Forelimb muscle (tissue), 1 donor: ENCODE measurements at places on chromosomes 7 and 10. TPM values are rescaled to one million over a fixed set of nuclear protein-coding genes. Genes with fewer than 3 reads are reported as not detected.

DNA sequence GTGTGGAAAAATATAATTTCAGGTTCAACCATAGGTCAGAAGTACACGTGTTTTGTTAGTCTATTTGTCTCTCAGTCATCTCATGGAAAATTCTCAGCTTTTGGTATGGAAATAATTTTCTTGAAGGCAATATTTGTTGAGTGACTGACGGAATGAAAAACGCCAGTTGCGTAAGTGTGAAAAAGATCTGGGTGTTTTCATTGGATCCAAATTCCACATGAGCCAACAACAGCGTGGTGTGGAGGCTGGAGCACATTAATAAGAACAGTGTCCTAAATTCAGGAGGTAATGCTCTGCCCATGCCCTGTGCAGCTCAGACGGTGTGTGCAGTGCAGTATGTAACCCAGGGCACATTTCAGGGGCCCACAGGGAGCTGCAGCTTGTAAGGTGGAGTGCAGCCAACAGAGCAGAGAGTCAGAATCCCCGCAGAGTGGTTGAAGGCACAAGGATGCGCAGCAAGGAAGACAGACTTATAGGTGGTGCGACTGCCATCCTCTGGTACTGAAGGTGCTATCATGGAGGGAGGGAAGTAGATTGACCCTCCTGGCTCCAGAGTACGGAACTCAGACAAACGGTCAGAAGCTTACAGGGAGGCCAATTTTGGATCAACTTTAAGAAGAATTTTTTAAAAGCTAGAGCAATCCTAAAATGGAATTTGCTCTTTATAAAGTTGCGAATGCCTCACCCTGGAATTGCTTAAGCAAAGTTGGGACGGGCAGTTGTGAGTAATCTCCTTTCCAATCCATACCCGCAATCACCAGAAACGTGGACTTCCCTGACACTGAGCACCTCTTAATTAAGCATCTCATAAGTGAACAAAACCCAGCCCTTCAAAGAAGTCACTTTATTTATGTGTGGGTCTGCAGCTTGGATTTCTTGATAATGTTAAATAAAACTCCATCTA is 38.0 kb downstream of the EGFR start:
- DNase-seq, result no peak

DNA sequence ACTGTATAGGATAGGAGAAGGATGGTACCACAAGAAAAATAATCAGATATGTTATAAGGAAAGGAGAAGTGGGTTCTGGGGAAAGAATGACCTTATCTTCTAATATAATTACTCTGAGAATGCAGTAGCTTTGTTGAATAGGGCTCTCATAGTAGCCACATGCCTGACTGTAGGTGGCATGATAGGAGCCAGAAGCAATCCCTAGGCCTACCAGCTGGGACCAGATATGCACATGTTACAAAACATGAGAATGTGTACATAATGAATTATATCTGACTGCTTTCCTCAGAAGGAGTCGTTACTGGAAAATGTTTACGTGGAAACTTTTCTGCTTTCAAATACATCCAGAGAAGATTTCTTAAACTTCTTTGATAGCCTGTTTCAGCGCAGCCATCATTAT is 53.2 kb upstream of the FAM3C start:
- DNase-seq, result no peak

DNA sequence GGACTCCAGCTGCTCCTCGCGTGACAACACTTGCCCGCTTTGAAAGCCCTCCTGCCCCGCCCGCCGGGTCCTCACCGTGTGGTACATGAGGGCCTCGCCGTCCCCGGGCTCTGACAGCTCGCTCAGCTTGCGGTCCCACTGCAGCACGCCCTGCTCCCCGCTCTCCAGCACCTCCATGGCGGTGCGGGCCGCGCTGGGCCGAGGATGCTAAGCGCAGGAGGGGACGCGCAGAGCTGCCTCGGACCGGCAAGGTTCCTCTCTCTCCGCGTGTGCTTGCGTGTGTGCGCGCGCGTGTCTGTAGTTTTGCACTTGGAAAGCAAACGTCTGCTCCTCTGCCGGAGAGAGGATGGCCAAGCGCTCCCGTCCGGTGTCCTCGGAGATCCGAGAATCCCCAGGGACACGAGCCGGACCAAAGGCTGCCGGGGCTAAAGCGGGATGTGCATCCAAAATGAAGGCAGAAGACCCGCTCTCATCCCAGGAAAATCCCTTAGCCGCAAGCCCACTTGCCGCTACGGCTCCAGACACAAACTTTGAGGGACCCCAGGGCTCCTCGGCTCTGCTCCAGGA is at the start of gene CREB3L2:
CREB3L2 (minus strand) TSS at position 558 of the 567 bp plus-strand sequence; CDS start at position 177, 381 bp downstream.
- DNase-seq, result no peak

DNA sequence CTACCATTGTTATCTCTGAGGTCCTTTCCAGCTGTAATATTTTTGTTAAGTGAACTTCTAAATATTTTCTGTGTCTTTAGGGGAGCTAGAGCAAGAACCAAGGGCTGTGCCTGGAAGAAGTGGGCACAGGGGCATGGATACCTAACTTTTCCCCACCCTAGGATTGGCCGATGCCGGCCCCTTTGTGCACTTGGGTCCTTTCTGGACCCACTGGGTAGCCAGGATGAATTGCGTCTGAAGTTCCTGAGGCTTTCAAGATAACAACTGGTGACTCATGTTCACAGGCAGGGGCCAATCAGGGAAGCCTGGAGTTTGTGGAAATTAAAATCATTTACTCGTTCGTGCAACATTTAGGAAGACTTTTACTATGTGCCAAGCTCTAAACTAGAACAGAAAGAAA is 758 bp downstream of the DPCD start:
- no peak for DNase-seq

- DNase-seq, result no peak
Observed at GRCh38 chr7:69738396-69738951, 140.2 kb downstream of the AUTS2 start.

DNA sequence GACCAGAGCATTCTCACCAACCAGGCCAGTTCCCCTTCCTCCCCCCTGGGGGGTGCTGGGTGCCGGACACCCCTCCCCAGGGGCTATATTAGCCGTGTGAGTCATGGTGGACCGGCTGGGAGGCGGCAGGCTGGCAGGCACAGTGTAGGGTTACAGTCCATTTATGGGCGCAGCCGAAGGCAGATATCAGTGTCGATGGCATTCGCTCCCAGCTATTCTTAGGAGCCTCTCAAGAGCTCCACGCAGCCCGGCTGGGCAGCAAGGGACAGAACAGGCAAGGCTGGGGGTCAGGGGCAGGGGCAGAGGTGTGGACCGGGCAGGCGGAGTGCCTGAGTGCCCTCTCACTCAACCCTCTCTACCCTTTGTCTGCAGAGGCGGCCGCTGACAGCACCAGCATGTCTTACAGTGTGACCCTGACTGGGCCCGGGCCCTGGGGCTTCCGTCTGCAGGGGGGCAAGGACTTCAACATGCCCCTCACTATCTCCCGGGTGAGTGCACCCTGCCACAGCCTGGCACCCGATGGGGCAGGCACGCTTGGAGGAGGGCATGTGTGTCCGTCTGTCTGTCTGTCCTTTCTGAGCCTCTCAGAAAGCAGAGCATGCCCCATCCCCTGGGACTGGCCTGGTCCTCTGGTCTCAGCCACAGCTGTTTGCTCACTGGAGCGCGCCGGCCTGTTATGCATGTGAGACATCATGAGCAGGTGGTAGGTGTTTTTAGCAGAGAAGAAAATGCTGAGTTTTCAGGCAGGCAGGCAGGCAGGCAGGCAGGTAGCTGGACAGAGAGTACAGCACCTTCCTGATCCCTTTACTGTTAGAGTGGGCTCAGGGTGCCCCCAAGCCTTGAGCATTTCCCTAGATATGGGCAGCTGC is at the start of gene LDB3:
LDB3 (plus strand) TSS at position 215 of the 869 bp plus-strand sequence; CDS start at position 396, 181 bp downstream.
- no peak for DNase-seq

DNA sequence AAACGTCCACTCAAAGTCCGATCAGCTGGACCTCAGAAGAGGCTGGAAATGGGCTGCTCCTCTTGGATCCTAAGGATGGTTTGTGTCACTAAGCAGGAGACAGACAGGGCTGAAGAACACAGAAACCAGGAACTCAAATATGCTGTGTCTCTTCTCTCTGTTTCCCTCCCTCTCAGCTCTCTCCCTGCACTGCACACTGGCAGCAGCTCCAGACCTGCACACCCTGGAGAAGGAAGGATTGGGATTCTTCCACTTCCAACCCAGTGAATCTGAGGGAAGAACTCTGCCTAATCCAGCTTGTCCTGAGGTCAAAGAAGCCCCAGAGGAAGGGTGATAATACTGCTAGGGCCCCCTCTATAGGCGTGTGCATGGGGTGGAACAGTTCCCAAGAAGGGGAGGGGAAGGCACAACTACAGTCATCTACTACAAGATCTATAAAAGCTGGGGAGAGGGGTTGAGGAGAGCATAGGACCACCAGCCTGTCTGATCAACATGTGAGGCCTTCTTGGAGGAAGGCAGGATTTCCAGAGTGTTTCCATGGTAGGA is 22.7 kb upstream of the ZCCHC24 start:
- DNase-seq, result no peak

DNA sequence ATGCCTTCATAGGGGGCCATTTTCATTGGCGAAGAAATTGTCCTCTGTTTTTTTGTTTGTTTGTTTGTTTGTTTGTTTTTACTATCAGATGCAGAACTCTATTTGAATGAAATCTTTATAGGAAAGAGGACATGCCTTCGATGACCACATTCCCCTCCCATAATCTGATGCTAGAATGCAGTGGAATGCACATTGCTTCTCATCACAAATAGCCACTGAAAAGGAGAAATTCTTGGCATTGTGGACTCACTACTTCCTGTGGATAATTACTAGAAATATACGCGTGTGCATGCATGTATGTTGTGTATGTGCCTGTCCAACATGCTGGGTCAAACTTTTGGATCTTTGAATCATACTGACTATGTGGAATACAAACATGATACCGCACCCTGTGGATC is 70.5 kb upstream of the SFMBT2 start:
- no peak for DNase-seq

GRCh38 chr10:43955978-43956377 is 307.3 kb upstream of the ZNF32 start:
- no peak for DNase-seq

DNA sequence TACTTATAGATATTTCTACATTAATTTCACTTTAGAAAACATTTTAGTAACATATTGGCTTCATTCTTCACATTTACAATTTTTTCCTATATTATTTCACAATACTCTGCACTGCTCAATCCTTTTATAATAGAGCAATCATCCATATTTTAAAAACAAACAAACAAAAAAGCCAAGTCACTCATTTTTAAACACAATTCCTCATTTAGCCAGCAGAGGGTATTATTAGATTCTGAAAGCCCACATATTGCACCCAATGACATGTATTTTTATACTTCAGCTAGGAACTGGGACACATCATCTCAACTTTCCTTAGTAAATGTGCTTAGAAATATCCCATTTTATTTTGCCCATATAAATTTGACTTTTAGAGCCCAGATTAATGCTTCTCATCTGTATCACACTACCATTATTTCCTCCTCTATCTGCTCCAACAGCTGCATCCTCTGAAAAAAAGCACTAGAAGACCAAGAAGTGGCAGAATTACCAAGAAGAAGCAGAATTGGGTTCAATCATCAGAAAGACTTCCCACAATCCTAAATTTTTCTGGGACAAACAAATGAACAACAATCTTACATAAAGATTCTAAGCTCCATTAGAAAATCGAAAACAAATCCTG is 29.5 kb downstream of the CTNNA3 start:
- no peak for DNase-seq

GRCh38 chr10:117271427-117271826 is 30.5 kb downstream of the SLC18A2 start:
- DNase-seq, result no peak

GRCh38 chr10:26675873-26676257 is 21.6 kb upstream of the PDSS1 start:
- DNase-seq, result no peak

The FBXL13 gene
- 0.78 TPM for polyA plus RNA-seq

The MOGAT3 gene
- polyA plus RNA-seq, result not detected

The SEMA3A gene
- polyA plus RNA-seq, result 20.3 TPM

The LRRC61 gene
- polyA plus RNA-seq, result 6.8 TPM
